ENCODE measurements at places on chromosomes 16 and 17.

- no peak for DNase-seq
These were observed 25.4 kb downstream of the IL4R start for GRCh38 chr16:27339180-27339579.

DNA sequence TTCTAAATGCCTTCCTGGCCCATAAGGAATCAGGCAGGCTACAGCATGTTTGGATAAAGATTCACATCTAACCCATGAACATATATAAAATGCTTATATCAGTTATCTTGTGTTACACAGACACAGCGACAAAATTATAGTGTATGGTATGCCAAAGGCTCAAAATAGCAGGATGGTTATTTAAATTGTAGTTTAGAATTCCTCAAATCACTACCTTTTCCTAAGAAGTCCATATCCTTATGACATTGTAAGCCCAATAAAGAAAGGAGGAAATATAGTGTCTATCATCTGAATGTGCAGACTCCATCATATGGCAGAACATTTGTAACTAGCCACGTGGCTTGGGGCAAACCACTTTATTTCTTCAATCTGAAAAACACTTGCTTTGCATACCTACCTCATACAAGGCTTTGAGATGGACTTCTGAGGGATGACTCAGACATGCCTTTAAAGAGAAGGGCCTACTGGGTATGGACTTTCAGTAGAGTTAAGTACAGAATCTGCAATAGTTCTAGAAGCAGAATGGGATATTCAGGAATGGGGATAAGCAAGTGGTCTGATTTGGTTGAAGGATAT lies 12.1 kb upstream of the DHX8 start:
- DNase-seq: no peak

- no peak for DNase-seq
These were observed 22.5 kb upstream of the MEAK7 start for GRCh38 chr16:84526794-84527531.

DNA sequence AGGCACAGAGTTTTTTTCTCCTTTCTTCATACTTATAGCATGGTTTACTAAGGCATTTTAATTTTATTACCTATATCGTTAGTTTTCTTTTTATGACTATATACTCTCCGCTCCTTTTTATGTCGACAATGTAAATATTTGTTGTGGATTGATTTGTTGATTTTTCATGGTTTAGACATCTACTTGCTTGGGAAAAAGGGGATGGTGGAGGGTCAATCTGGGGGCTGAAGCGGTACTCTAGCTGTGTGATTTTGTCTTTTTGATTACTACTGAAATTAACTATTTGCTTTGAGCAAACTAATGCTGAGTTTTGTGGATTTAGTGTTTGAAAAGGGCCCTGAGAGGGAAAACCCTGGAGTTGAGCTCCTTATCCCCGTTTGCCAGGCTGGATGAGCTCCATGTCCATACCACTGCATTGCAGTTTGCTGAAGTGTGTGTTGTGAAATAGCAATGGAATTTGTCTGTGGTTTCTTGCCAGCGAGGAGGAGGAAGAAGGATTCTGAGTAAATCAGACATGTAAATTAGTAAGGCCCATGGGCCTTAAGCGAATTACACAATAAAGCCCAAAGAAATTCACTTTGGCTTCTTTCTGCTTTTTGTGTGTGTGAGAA lies 72.0 kb downstream of the FTO start:
- no peak for DNase-seq

- DNase-seq: no peak
These were observed 3.1 kb upstream of the CPD start for GRCh38 chr17:30375661-30376060.

GRCh38 chr17:21213638-21214014 lies 335 bp downstream of the TMEM11 start:
- no peak for DNase-seq

DNA sequence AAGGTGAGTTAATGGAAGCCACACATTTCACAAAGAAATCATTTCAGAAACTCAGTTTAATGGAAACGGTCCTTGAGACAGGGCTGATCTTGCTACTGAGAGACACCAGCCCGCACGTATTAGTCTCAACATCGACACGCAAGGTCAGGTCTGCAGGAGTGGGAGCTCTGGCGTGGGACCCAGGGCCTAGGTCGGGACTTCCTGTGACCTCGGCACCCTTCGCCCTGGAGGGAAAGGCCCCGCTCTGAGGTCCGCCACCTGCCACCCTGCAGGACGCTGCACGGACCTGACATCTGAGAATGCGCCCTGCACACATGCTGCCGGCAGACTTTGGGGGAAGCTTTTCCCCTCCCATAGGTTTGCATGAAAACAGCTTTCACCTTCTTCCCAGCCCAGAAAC lies 59.7 kb downstream of the LMF1 start:
- DNase-seq: no peak

DNA sequence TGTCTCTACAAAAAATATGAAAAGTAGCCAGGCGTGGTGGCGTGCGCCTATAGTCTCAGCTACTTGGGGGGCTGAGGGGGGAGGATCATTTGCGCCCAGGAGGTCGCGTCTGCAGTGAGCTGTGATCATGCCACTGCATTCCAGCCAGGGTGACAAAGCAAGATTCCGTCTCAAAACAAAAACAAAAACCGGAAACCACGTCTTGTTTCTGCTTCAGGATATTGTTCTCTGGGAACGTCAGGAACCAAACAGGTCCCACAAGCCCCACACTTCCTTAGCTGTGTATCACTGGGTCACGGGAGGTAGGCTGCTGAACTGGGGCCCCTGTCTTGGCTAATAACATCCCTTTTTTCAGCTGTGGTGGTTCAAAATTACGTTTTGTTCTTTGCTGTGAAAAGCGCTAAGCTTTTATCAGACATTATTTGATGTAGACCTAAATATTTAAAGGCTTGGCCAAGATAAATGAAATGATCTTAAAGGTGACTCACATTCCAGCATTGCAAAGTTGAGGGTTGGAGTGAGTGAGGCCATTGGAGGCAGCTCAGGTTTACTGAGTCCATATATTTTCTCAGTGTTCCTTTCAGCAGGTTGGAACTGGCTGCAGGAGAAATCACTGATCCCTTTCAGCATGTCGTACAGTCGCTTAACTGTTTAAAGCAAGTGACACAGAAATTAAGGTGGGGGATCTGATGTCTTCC lies 16.4 kb upstream of the SEC14L1 start:
- no peak for DNase-seq

- no peak for DNase-seq
These were observed 12.2 kb downstream of the AANAT start for GRCh38 chr17:76479515-76480060.

DNA sequence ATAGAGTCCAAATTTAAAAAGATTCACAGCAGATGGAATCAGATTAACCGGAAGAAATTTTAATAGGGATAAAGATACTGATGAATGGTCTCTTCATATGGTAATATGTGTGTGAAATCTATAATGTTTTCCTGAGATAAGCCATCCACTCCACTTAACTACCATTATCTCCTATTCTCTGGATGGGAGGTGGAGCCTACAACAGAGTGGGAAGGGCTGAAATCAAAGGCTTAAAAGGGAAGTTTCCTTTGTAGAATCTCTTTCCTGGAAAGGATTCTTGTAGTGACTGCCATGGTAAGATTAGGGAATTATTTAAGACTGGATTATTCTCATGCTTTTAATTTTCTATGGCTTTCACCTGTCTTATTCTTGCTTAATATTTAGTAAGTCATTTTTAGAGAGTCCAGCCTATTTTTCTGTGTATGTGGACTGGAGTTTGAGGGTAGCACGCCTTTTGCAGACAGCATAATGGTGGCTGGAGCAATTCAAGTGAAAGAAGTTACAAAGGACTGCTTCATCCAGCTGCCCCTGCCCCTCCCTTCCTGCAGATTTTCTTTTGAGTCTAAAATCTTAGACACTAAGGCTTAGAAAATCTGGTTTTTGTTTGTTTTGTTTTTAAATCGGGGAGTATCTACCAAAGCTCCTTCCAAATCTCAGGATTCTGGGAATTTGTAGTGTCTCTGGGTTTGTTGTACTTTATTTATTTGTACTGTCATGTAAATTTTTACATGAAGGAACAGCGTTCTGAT lies 26.5 kb downstream of the KAT7 start:
- no peak for DNase-seq

DNA sequence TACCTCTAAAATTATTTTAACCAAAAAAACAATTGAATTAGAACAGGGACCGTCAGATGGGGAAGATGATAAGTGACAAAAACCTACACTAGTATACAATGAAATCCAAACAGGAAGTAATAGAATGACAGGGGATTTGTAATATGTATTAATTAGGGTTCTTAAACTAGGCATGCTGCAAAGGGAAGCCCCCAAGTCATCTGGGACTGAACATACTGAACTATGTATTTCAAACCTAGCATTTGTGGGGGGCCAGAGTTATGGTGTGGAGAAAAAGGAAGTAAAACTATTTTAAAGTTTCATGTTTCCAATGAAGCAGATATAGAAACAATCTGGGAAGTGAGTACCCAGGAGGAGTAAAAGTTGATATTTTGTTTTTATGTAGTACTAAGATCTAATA lies 133.2 kb upstream of the HS3ST3A1 start:
- no peak for DNase-seq
